H1 (cell line): ENCODE measurements at places on chromosomes 3 and 15.

- DNase-seq: no peak
These were observed 1.5 kb downstream of the DUSP7 start for GRCh38 chr3:52054661-52055511.

DNA sequence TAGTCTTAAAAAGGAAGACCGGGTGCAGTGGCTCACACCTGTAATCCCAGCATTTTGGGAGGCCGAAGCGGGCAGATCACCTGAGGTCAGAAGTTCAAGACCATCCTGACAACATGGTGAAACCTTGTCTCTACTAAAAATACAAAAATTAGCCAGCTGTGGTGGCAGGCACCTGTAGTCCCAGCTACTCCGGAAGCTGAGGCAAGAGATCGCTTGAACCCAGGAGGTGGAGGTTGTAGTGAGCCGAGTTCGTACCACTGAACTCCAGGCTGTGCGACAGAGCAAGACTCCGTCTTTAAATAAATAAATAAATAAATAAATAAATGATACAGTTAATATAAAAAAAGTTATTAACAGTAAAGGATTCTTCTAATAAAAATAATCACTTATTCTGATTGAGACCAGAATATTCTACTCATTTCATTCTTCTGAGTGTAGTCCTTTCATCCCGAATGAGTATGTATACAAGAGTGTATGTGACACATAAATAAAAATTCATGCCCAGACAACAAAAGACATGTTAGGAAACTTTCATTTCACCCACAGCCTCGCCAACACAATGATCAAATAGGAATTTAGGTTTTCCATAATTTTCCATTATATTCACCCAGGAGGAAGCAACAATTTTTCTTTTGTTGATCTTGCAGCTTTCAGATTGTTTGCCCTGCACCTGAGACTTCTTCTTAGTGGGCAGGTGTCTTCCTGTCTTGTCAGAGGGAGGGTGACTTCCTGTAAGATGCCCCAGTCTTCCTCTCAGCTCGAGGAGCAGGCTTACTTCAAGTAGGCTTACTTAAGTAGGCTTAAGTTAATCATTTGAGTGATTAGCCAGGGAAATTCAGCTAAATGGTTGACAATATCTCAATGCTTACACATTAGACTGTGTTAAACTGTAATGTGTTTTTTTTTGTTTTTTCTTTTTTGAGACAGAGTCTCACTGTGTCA is 7.8 kb upstream of the NUP210 start:
- no peak for DNase-seq

DNA sequence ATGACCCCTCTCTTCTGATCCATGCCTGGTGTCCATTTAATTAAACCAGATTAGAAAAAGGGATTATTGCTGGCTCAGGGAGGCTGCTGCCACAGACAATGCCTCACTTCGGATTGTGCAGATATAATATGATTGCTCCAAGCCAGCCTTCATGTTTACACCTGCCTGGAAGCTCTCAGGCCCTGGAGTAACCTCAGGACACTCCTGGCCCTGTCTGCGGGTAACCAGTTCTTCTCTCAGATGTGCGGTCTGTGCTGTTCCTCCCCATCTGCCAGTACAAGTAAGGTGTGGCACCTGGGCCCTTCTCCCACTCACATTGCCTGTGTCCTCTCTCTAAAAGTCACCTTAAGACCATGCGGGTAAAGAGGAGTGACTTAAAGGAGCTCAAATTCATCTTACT is 8.8 kb upstream of the GOLGA8J start:
- DNase-seq: no peak

DNA sequence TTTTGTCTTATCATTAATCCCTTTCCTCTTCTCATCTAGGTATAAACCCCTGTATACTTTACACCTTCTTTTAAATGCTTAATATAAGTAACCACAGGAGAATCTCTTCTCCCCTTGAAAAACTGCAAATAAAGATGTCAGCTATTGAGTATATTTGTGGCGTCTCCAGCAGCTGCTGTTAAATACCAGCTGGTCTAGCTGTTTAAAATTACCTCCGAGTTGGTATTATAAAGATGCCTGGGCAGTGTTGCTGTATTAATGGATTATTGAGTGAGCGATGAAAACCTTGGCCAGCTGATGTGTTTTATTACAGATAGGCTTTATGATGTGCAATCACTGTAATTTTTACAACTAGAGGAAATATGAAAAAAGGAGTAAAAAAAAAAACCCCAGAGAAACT is 388.1 kb downstream of the TBC1D5 start:
- DNase-seq: no peak

DNA sequence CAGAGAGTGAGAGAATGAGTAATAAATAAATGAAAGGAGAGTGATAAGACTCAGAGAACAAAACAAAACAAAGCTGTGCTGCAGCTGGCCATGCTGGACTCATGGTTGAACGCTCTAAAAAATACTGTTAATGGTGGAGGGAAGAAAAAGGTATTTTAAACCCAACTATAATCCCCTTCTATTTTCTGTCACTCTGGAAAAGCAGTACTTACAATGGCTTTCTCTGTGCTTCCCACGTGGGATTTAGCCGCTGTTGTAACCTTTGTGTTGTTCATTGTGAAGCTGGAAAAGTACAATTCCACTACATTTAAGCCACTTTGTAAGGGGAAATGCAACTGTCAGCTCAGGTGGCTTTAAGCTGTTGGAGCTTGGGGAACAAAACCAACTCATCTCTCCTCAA is 917.7 kb downstream of the IGSF11 start:
- DNase-seq: no peak

DNA sequence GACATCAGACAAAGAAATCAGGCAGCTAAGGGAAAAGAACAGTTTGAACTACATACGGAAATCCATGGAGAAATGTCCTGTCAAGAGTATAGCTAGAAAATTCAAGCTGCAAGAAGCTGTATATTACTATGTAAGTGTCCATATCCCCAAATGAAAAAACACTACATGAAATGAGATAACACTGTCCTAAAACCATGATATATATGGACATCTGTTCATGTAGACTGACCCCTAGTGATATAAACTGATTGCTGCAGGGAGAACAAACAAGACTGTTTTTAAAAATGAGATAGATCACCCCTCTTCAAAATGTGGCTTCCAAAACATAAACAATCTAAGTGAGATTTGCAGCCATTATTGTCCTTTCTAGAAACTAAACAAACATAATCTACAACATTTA is 985.6 kb downstream of the EPHA3 start:
- DNase-seq: no peak

DNA sequence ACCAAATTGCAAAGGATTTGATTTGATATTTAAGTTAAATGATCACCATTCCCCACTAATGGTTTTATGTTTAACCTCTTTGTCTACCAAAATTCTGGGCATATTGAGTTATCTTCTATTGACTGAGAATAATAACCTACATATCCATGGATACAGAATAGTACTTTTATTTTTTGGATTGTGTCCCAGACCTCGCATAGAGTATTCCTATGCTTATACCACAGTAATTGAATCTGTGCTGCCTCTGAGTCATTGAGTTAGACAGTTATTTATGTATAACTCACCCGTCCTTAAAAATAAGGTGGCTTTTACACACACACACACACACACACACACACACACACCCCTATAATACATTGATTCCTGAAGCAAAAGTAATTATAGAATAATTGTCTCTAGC is 690.1 kb upstream of the BCHE start:
- no peak for DNase-seq

GRCh38 chr3:172787746-172788145 is 37.2 kb downstream of the ECT2 start:
- no peak for DNase-seq

- DNase-seq: no peak
These were observed 92.3 kb downstream of the FOXP1 start for GRCh38 chr3:71491154-71491752.
